ENCODE measurements at places on chromosomes 12 and 14.
A peak's percentile ranks its signal among the peaks of the same experiment; 100 is the strongest.

GRCh38 chr14:74934476-74935359 lies 11.7 kb upstream of the RPS6KL1 start:
- no peak for DNase-seq

GRCh38 chr12:48028541-48029431 lies 24.5 kb upstream of the COL2A1 start:
- no peak for DNase-seq

GRCh38 chr12:117100251-117100650 lies 1.0 kb upstream of the TESC start:
- no peak for DNase-seq

- no peak for DNase-seq
These were observed 14.2 kb downstream of the STON2 start for GRCh38 chr14:81385886-81386285.

- no peak for DNase-seq
These were observed 74.3 kb downstream of the LMO3 start for GRCh38 chr12:16531621-16532020.

- no peak for DNase-seq
These were observed 40.3 kb downstream of the SUSD6 start for GRCh38 chr14:69651664-69652063.

DNA sequence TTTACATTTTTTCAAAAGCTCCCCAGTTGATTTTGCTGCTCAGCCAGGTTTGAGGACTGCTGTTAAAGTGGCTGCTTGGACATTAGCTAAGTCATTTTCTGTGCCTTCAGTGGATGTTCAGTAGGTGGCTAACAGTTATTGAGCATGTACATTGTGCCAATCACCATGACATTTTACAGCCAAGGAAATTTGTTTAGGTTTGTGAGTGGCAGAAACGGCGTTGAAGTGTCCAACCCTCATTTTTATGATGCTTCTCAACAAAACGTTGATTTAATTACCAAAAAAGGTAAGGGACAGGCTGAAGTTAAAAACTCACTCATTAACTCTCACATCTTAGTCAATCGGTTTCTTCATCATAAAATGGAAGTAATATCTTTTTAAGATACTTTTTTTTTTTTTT lies 37.0 kb upstream of the LRIG3 start:
- no peak for DNase-seq

DNA sequence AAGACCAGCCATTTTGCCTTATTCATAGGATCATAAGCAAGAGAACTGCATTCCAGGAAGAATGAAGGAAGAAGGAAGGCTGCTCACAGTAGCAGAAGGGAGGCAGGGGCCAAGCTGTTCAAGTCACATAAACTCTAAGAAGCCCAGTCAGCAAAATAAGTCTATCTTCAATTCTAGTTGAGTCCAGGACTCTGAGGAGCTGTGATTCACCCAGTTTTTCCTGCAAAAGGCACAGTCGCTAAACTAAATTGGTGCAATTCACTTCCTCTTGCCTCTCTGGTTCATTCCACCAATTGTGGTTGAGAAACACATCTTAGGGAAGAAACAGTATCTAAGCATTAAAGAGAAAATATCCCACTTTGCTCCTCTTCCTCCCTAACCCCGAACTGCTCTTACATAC lies 9.8 kb downstream of the ZNF641 start:
- DNase-seq: no peak

- DNase-seq: no peak
These were observed 284.4 kb upstream of the CRY1 start for GRCh38 chr12:107377596-107378385.

DNA sequence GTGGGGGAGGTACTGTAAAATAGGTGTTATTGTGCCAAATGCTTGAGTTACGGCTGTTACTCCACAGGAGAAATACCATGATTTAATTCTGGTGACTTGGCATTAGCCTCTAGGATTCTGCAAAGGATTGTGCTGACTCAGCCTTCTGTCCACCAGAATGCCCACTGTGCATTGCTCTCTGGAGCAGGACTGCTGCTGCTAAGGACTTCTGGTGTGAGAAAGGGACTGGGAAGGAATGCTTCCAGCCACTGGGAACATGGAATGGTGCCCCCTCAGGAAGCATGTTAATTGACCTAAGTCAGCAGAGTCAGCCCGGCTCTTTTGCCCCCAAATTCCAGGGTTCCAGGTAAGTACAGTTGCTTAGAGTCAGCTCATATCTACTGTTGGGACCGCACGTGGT lies 32.9 kb downstream of the ZFHX2 start:
- DNase-seq: no peak

DNA sequence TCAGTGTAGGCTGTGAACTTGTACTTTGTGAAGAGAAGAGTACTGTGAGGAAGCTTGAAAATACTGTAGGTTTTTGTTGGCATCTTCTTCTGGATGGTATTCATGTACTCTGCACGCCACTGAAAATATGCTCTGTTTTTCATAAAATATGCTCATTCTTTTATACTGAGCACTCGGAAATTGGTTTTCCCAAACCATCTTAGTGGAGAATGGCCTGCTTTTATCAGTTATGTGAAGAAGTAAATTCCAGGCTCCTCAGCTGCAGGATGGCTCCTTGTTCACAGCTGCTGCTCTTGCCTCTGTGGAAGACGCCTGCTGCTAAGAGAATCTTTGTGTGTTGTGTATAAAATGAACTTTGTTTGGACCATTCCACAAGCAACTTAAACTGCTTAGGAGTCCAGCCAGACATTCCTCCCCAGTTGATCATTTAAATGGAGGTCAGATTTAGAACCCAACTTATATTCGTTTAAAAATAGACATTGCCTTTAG lies 443.5 kb upstream of the RGS6 start:
- DNase-seq: no peak

GRCh38 chr12:21644516-21644915 lies 13.1 kb downstream of the LDHB start:
- no peak for DNase-seq

- DNase-seq: no peak
These were observed 141.9 kb upstream of the BMP4 start for GRCh38 chr14:54098536-54098935.

DNA sequence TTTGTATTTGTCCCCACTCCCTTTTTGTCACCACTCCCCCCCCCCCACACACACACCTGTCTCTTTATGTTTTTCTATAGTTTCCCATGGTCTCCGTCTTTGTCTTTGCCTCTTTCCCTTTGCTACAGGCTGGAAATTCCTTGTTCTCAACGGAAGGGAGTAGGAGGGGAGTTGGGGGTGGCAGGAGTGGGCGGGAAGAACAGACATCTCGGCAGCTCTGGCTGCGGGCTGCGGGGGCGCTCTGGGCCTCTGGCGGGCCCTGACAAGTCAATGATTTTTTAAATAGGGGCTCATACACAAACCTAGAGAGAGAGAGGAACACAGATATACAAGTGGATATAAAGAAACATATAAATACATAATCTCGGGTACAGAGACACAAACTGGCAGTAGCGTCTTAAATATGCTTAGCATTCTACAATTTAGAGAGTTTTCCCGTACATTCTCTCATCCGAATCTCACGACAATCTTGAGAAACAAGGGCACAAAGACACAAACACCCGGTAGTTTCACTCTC lies 2.4 kb upstream of the NAB2 start:
- DNase-seq: peak; percentile 62

DNA sequence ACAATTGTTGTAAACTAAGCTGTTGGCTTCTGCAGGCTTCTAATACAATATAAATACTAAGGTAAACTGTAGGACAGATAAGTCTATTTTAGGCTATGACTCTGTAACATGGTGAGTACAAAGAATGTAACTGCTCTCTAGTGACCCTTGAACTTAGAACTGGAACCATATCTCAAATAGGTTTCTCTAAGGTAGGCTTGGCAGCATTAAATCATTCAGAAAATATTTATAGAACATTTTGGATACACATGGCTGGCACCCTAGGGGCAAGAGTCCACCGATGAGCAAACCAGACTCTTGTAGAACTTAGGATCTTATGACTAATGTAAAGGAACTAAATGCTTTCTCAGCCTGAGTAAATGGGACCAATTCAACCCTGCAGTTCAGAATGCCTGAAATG lies 19.4 kb upstream of the SLC25A3 start:
- no peak for DNase-seq

GRCh38 chr12:98730412-98730811 lies 85.3 kb downstream of the APAF1 start:
- no peak for DNase-seq

DNA sequence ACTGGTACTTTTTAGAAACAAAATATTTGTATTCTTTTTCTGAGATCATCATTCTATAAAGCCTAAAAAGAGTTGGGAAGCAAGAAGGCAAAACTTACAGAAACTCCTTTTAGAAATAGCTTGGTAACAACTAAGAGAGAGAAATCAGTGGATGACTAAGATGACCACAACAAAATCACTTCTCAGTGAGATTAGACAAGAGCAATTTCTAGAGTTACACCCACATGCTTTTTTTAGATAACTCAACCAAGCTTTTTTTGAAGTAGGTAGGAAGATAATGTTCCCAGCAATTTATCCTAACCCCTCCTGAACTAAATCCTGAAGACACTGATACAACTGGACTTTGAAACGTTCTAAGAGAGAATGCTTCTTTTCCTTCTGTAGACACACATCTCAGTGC lies 576.4 kb downstream of the SLC6A15 start:
- DNase-seq: no peak

DNA sequence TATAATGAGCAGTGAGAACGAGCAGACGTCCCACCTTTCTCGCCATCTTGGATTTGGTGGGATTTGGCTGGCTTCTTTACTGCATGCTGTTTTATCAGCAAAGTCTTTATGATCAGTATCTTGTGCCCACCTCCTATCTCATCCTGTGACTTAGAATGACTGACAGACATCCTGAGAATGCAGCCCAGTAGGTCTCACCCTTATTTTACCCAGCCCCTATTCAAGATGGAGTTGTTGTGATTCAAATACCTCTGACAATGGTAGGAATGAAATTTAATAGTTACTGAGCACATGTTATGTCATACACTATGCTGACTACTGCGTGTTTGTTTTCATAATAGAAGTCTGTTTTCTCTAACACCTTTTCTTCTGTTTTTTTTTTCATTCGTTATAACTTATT lies 1.9 kb downstream of the TMTC3 start:
- DNase-seq: no peak

DNA sequence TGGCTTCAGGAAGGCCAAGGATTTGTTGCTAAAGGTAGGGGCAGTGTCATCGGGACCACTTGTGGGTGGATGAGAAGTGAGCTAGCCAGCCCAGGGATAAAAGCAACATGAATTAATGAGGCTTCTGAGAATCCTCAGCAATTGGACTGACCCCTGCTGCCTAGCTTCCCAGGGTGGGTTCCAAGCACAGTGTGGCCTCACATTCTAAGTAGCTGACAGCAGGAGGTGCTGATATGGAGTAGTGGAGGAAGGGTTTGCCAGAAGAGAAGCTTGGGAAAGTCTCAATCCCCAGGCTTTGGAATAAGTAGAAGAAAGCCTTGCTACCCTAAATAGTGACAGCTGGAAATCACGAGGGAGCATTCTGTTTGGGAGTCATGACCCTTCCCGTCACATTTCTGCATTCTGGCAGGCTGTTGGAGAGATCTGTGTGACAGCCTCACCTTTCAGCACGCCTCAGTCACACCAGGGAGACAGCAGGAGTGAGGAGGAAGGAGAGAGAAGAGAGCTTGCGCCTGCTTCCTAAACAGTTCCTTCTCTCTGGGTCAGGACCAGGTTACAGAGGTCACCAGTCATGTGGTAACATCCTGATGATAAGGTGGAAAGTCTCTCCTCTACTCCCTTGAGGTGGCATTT lies 31.2 kb downstream of the DACT1 start:
- DNase-seq: no peak

GRCh38 chr12:110080410-110080809 lies 32.1 kb upstream of the C12orf76 start:
- no peak for DNase-seq

GRCh38 chr12:81095501-81096232 lies 17.8 kb downstream of the ACSS3 start:
- DNase-seq: no peak

DNA sequence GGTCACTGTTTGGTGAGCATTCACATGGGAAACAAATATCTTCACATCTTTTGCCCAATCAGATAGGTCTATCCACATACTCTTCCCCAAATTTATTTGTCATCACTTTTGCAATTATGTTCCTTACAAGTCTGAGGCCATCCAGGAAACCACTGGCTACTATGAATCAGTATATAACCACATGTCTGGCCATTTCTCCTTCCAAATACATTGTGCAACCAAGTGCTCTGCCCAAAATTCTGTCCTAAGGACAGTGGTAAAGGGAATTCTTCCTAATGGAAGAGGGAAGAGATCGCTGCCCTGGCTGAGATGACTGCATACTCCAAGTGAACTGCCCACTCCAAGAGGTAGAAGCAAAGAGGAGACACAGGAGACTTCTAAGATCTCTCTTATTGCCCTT lies 148.9 kb upstream of the MAX start:
- DNase-seq: no peak

GRCh38 chr12:28857369-28857768 lies 291.7 kb upstream of the FAR2 start:
- DNase-seq: no peak

- no peak for DNase-seq
These were observed 10.1 kb downstream of the PCNX4 start for GRCh38 chr14:60101786-60102185.

GRCh38 chr14:70897464-70897863 lies 9.8 kb upstream of the PCNX1 start:
- no peak for DNase-seq
